PC-3 (cell line): ENCODE measurements at places on chromosomes 2 and 18. TPM values are rescaled to one million over a fixed set of nuclear protein-coding genes. Genes with fewer than 3 reads are reported as not detected.
A peak's percentile ranks its signal among the peaks of the same experiment; 100 is the strongest.

- H3K27me3 ChIP-seq = no peaks in the 10 kb centered on the region
- no peaks in the 10 kb centered on the region for H3K4me1 ChIP-seq
- H3K36me3 ChIP-seq = no peaks in the 10 kb centered on the region
- no peak overlapping the region for H3K4me3 ChIP-seq
- H3K27ac ChIP-seq = no peak overlapping the region
- DNase-seq = no peak
Measured at GRCh38 chr18:40987581-40987980, 967.5 kb upstream of the PIK3C3 start.

- no peaks in the 10 kb centered on the region for H3K36me3 ChIP-seq
- H3K4me1 ChIP-seq = no peaks in the 10 kb centered on the region
- peaks cover 12% of the 10 kb centered on the region for H3K27me3 ChIP-seq
- H3K4me3 ChIP-seq = no peak overlapping the region
Measured at GRCh38 chr2:138787053-138787666, 7.0 kb upstream of the NXPH2 start.

- H3K36me3 ChIP-seq = no peaks in the 10 kb centered on the region
- peak within 1 kb of the TSS; percentile 60 for H3K27ac ChIP-seq
- peak within 1 kb of the TSS; percentile 69 for H3K4me3 ChIP-seq
Measured at GRCh38 chr2:230416061-230416721, at the start of gene SP100. Gene SP100 (plus strand): TSS chr2:230416201. CDS start chr2:230416297, 96 bp downstream.

DNA sequence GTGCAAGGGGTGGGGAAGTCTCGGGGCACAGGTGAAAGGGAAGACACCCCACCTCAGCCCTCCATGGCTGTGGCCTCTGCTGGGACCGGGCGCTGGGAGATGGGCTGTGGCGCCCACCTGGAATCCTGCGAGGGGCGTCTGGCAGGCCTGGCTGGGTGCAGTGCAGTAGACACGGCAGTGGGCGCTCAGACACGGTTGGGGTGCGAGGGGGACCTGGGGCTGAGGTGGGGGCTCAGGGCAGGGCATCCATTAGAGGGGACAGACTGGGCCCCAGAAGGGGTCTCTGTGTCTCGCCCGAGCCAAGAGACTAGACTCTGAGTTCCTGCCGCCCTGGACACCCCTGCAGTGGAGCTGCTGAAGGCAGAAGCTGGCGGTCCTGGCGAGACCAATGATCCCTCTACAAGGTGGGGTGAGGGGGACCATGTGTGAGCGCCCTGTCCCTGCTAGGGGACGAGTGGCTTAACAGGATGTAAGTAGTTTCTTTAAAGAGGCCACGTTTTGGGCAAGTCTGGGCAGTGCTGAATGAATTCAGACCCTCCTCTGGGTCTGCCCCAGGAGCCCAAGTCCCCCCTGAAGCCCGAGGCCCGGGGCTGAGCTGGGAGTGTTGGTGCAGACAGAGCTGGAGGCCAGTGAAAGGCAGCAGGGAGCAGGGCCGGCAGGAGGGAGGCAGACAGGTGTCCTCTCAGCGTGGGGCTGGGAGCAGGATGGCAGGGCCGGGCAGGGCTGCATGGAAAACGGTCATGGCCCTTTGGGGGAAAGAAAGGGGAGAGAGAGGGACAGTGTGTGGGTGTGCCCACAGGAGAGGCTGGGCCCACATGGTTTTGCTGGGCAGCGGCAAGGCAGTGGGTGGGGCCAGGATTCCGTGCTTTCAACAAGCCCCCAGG is 57.2 kb downstream of the HS6ST1 start:
- no peaks in the 10 kb centered on the region for H3K27me3 ChIP-seq
- H3K27ac ChIP-seq = no peak overlapping the region
- no peak overlapping the region for H3K4me3 ChIP-seq
- H3K36me3 ChIP-seq = no peaks in the 10 kb centered on the region
- no peaks in the 10 kb centered on the region; the same call in 1 of the 2 replicates for H3K4me1 ChIP-seq
- no peak for DNase-seq

- H3K36me3 ChIP-seq = no peaks in the 10 kb centered on the region
- H3K4me1 ChIP-seq = no peaks in the 10 kb centered on the region
- no peaks in the 10 kb centered on the region for H3K27me3 ChIP-seq
Measured at GRCh38 chr2:28054916-28055315, 164.4 kb downstream of the BABAM2 start.

- no peaks in the 10 kb centered on the region for H3K4me1 ChIP-seq
- H3K36me3 ChIP-seq = no peaks in the 10 kb centered on the region
- no peak overlapping the region for H3K4me3 ChIP-seq
- H3K27ac ChIP-seq = no peak overlapping the region
- H3K27me3 ChIP-seq = no peaks in the 10 kb centered on the region
Measured at GRCh38 chr2:154670083-154670482, 28.4 kb upstream of the KCNJ3 start.

GRCh38 chr18:38963943-38964660 is 1398.5 kb upstream of the CELF4 start:
- no peak for DNase-seq
- no peaks in the 10 kb centered on the region for H3K36me3 ChIP-seq
- H3K4me1 ChIP-seq = no peaks in the 10 kb centered on the region
- no peak overlapping the region for H3K4me3 ChIP-seq
- H3K27me3 ChIP-seq = no peaks in the 10 kb centered on the region

DNA sequence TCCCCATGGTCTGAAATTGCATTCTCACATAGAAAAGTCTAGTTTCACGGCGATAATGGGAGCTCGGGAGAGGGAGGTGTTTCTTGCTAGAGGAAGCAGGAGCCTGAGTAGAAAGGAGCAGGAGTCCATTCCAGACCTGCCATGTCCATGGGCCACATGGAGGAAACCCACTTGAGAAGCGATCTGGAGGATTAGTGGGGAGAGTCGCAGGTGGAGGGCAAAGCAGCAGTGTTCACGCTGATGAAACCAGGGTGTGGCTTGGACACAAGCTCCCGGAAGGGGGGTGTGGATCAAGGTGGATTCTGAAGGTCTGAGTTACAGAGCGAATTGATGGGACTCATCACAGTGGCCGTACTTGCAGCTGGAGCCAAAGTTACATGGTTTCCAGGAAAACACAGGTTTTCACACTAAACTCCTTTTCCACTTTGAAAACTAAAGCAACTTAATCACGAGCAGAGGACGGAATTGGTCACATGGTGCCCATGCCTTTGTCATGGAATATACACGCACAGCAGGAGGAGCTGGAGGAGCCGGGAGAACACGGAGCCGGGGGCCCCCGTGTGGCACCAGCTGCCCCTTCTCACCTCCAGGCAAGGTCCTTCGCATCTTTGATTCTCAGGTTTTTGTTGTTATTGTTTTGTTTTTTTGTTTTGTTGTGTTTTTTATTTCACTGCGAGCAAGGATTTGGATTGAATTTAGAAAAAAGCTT is 255.1 kb upstream of the MYT1L start:
- no peaks in the 10 kb centered on the region for H3K36me3 ChIP-seq
- H3K27ac ChIP-seq = no peak overlapping the region
- DNase-seq = no peak
- H3K4me3 ChIP-seq = no peak overlapping the region
- no peaks in the 10 kb centered on the region for H3K4me1 ChIP-seq

DNA sequence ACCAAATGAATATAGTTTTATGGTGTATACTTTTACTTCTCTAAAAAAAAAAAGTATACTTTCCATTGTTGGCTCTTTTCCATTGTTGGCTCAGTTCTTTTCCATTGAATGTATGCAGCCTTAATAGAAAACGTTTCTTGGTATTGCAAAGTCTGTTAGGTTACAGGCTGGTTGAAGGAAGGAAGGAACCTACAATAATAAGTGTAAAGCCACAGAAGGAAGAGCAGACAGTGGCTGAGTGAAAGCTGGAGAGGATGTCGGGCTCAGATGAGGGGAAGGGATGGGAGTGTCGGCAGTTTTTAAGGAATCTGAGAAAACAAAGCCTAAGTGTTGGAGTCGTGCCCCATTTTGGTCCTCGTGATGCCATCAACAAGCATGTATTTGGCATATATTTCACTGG is 6.8 kb downstream of the COPS8 start:
- peaks cover 23% of the 10 kb centered on the region for H3K4me1 ChIP-seq
- peaks cover 48% of the 10 kb centered on the region for H3K36me3 ChIP-seq
- H3K27me3 ChIP-seq = no peaks in the 10 kb centered on the region
- H3K27ac ChIP-seq = no peak overlapping the region
- H3K4me3 ChIP-seq = no peak overlapping the region
- DNase-seq = no peak

DNA sequence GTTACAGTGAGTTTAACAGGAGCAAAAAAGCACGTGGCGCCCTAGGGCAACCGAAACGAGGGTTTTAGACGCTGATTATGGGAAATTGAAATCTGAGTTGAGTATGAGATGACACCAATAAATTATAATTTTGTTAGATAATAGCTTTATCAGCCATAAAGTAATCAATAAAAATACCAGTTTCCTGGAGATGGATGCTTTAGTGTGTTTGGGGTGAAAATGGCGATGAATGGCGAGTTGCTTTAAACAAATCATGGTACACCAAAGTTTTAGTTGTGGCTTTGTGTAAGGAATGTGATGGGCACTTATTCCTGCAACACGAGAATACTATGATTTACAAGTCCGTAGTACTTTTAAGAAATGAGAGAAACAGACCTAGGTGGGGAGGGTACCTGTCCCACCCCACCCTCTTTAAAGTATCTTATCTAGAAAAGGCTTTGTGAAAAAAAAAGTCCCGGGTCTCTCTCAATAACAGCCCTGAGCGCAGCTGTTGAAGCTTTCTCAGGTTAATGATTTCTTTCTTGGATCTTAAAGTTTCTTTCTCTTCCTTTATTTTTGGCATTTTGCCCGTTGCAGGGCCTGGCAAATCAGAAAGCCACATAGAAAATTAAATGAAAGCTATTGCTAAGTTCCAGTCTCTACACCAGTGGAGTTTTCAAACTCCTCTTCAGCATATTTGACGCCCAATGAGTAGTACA is 1.5 kb upstream of the RRM2 start:
- peaks cover 38% of the 10 kb centered on the region for H3K4me1 ChIP-seq
- H3K27me3 ChIP-seq = no peaks in the 10 kb centered on the region
- H3K36me3 ChIP-seq = peaks cover 26% of the 10 kb centered on the region
- DNase-seq = peak; percentile 56

DNA sequence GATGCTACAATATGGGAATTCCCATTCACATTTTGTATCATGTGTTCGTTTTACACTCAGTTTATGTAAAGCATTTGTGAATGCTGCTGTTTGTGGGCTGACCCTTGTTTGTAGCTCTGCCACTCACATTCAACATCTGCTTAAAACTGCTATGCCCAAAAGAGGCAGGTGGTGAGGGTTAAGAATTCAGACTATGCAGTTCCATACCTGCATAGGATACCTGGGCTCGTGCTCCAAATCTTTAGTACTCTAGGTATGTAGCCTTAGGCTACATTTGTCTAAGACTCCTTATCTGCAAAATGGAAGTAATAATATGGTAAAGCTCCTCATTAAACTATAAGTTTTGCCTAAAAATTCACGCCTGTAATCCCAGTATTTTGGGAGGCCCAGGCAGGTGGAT is 199.5 kb downstream of the GPD2 start:
- DNase-seq = no peak
- H3K27me3 ChIP-seq = no peaks in the 10 kb centered on the region
- no peaks in the 10 kb centered on the region for H3K4me1 ChIP-seq
- H3K4me3 ChIP-seq = no peak overlapping the region
- H3K27ac ChIP-seq = no peak overlapping the region

GRCh38 chr18:44968336-44968735 is 287.6 kb downstream of the SETBP1 start:
- H3K27ac ChIP-seq = no peak overlapping the region
- H3K27me3 ChIP-seq = no peaks in the 10 kb centered on the region
- H3K4me3 ChIP-seq = no peak overlapping the region
- DNase-seq = no peak
- H3K36me3 ChIP-seq = no peaks in the 10 kb centered on the region

DNA sequence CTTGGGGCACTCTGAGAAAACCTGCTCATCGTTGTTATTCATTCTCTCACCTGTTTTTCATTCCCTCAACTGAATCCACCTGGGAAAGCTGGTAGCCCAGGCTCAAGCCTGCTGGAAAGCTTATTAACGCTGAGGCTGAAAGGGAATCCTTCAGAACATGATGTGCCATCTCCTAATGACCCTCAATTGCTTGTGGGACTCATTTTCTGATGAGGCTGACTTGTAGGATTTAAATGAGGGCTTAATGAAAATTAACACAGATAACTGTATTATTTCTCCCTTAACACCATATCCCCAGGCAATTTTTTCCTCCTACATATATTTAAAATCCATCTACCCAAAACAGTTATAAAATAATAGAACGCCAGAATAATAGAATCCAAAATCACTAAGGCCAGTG is 162.7 kb upstream of the ACAA2 start:
- no peak overlapping the region for H3K4me3 ChIP-seq
- H3K27me3 ChIP-seq = no peaks in the 10 kb centered on the region
- no peak for DNase-seq
- no peak overlapping the region for H3K27ac ChIP-seq

GRCh38 chr2:201886504-201886903 is 80.2 kb downstream of the CDK15 start:
- H3K27ac ChIP-seq = no peak overlapping the region
- H3K4me3 ChIP-seq = no peak overlapping the region
- H3K36me3 ChIP-seq = no peaks in the 10 kb centered on the region
- H3K27me3 ChIP-seq = peaks cover 8% of the 10 kb centered on the region; the same call in 1 of the 2 replicates
- H3K4me1 ChIP-seq = peaks cover 31% of the 10 kb centered on the region
- DNase-seq = peak; percentile 61

- peaks cover 6% of the 10 kb centered on the region; the same call in 1 of the 2 replicates for H3K4me1 ChIP-seq
- peak; percentile 23 for DNase-seq
- no peaks in the 10 kb centered on the region for H3K36me3 ChIP-seq
- no peak overlapping the region for H3K4me3 ChIP-seq
- H3K27ac ChIP-seq = no peak overlapping the region
- no peaks in the 10 kb centered on the region for H3K27me3 ChIP-seq
Measured at GRCh38 chr2:207423886-207424285, 105.9 kb upstream of the CREB1 start.

DNA sequence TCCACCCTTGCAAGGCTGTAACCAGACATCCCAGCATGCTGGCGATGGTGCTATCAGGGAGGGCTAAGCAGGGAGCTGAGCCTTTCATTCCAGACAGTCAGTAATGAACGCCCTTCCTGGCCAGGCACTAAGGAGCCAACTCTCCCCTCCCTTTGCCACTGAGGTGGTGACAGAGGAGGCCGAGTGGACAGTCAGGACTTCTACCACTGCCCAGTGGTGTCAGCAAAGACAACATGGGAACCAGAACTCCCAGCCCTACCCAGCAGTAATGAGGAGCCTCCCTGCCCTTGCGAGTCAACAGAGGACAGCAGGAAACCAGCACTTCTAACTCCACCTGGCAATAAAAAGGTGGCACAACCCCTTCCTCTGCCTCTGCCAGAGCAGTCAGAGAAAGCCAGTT is 68.6 kb downstream of the ZAP70 start:
- H3K4me1 ChIP-seq = peaks cover 5% of the 10 kb centered on the region; the same call in 1 of the 2 replicates
- H3K36me3 ChIP-seq = 0 out of 2 replicates have a peak, but pooled peaks cover 2% of the 10 kb centered on the region
- no peak overlapping the region for H3K4me3 ChIP-seq
- H3K27ac ChIP-seq = no peak overlapping the region
- DNase-seq = peak; percentile 6
- H3K27me3 ChIP-seq = no peaks in the 10 kb centered on the region

- H3K36me3 ChIP-seq = no peaks in the 10 kb centered on the region
- no peaks in the 10 kb centered on the region for H3K4me1 ChIP-seq
- no peak overlapping the region for H3K27ac ChIP-seq
- no peak overlapping the region for H3K4me3 ChIP-seq
Measured at GRCh38 chr2:153461453-153461852, 17.1 kb downstream of the RPRM start.

GRCh38 chr2:161160226-161161073 is at the start of gene TANK:
Gene TANK (plus strand): TSS chr2:161160428. CDS start chr2:161179663, 19,235 bp downstream.
- peaks cover 18% of the 10 kb centered on the region for H3K4me1 ChIP-seq
- H3K27me3 ChIP-seq = no peaks in the 10 kb centered on the region
- peak; percentile 92 for DNase-seq

NETO1 gene
- total RNA-seq = 8.4 and 12.9 TPM in 2 replicates

RAB27B gene
- 10.3 and 13.2 TPM in 2 replicates for total RNA-seq

SMYD1 gene
- not detected in 2 replicates for total RNA-seq

ERFE gene
- 7.4 and 8.5 TPM in 2 replicates for total RNA-seq

STARD6 gene
- not detected in 2 replicates for total RNA-seq
